ENCODE measurements at places on chromosomes 1 and 21.

- no peak for DNase-seq
Observed at GRCh38 chr1:7333620-7334019, 437.5 kb upstream of the VAMP3 start.

DNA sequence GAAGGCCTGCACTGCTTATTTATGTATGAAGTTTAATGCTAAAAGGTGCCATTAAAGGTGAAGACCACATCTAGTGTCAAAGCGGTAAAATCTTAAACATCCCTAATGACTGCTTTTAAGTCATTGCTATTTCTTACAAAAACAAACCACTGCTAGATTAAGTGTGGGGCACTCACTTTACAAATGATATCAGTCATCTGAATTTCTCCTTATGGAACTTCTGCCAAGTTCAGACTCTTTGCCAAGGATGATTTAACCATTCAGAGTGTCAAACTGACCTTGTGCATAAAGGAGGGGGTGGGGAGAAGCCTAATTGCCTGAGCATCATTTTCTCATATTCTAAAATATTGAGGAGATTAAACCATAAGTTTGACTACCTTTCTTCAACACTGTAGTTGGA, 271.5 kb downstream of the TGFB2 start:
- no peak for DNase-seq

DNA sequence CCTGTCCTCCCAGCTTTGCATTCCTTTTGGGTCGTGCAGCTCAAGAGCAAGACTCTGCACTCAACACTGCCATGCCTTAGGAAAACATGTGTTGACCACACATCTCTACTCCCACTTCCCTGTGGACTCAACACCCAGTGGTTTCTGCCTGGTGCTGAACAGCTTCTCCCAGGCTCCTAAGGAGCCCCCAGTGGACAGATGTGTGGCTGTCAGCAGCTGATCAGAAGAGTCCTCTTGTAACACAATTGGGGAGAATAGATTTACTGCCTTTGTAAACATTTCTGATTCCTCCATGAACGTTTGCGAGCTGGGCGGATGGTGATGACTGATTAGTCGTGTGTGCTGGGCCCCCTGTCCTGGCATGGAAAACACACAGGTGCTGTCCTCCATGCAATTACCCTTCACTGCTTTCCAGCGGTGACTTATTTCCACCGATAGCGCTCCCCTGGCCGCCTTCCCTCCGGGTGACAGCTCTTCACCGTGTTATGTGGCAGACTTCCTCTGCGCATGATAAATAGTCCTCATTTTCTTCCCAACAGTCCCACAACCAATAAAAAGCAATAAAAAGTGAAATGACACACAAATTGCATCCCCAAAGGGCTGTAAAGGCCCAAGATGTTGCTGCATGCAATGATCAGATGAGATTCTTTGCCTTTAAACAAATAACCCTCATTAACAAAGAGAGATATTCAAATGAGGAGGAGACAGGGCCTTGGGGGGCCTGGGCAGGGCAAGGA, 249.4 kb upstream of the AJAP1 start:
- DNase-seq: no peak

- DNase-seq: no peak
Observed at GRCh38 chr1:62417351-62417999, 19.4 kb upstream of the USP1 start.

DNA sequence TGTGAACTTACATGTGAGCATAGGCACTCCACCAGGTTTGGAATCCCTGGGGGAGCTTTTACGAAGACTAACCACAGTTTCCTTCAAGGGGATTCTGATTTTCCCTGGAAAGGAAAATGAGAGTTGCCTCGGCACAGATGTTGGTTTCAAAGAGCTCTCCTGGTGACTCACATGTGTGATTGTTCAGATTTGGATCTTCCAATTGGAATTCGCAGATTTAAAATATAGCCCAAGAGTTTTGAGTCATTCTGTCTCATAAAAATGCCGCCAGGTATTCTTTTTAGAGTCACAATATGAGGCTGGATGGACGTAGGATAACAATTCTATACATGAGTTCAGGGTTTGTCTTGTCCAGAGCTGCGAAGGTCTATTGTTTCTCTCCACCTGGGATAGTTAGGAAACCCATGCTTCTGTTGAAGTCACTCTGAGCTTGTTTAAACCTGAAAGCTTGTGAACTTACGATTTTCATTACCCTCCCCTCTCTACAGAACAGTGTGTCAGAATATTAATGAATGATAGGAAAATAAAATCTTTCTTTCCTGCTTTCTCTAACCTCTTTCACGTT, 64.9 kb downstream of the TGFB2 start:
- DNase-seq: no peak

DNA sequence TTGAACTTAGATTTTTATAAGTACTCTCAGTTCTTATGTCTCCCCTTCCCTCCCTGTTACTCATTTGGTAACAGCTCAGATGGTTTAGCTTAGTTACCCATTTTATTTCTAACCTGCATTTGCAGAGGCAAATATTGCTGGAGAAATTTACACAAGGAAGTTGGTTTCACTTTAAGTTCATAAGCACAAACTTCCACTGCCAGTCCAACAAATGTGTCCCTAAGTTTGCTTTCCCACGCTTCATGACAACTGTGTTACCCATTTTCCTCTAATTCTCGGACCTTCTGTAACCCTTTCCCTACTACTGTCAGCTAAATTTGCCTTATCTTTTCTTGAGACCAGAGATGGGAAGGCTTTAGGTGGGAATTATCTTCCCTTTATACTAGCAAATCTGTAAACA, 63.9 kb upstream of the GPR25 start:
- no peak for DNase-seq

GRCh38 chr21:36691555-36692041, 7.3 kb upstream of the SIM2 start:
- no peak for DNase-seq

GRCh38 chr1:19684677-19685076, 20.0 kb downstream of the HTR6 start:
- no peak for DNase-seq

- DNase-seq: no peak
Observed at GRCh38 chr21:39525129-39525528, 73.4 kb downstream of the SH3BGR start.

DNA sequence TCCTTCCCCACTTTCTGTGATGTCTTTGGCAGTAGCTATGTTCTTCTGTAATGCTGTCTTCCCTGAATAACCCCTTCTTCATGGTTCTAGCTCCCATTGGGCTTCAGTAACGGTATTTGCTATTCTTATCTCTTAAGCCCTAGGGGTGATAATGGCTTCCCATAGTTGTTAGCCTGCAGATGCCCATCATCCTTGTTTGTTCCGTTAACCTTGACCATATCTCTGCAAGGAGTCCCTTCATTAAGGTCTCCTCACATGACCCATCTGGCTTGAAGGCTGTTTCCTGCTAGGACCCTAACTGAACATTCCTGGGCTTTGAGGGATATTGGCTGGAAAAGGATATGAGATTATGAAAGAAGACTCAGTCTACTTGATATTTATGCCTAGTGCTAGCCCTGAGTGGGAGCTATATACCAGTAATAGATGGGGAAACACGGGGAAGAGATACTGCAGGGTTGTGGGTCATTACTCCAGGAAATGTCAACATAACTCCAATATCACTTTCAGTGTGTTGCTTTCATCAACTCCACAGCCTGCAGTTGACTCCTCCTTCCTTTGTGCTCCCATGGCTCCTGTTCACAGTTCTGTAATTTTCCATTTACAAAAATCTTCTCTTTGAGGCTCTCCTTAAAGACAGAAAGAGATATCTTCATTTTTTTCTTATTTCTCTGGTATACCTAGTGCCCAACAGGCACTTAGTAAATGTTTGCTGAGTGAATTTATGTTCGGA, 2.5 kb downstream of the MR1 start:
- no peak for DNase-seq

DNA sequence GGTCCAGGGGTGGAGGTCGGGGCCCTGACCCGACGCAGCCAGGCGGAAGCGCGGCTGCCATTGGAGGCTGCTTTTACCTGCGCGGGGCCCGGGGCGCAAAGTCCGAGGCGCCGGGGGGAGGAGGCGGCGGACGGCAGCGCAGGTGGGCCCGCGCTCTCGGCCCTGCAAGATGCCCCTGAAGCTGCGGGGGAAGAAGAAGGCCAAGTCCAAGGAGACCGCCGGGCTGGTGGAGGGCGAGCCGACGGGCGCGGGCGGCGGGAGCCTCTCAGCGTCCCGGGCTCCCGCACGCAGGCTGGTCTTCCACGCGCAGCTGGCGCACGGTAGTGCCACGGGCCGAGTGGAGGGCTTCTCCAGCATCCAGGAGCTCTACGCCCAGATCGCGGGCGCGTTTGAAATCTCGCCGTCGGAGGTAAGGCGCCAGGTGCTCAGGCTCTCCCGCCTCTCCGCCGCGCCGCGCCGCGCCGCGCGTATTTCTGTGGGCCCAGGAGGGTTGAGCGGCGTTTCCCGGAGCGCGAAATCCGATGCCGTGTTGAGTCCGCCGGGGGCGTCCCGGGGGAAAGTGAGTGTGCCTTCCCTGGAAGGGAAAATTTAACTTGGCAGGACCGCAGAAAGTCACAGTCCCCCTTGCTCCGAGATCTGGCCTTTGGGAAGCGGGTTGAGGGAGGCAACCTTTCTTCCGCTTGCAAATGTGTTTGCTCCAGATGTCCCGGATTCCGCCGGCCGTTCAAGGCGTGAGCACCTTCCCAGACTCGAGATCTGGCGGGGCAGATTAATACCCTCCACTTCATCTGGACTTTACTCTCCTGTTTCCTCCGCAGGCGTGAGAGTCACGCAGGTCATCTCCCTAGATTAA, at the start of gene GIPC2:
Gene GIPC2 (plus strand): TSS at position 41 of the 853 bp plus-strand sequence. CDS start 129 bp downstream, at position 170.
- DNase-seq: no peak

DNA sequence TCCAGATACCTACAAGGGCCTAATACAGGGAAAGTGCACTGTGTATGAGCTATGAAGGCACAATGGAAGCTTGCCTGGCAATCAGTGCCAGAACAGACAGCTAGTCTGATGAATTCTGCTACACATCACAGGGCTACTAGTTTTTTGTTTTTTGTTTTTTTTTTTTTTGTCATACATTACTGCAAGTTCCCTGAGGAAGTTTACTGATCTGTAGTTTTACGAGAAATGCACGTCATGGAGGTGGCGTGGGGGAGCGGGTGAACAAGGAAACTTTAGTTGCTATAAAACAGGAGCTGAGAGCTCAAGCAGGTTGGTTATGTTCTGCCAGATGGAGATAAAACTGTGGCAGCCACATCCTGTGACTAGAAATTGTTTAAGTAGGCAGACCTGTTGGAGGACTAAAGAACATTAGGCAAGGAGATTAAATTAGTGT, 17.7 kb downstream of the PTPRC start:
- DNase-seq: no peak

GRCh38 chr1:240582953-240583352, 29.0 kb downstream of the GREM2 start:
- DNase-seq: no peak

GRCh38 chr1:107058245-107059032, 2.0 kb downstream of the PRMT6 start:
- DNase-seq: no peak

DNA sequence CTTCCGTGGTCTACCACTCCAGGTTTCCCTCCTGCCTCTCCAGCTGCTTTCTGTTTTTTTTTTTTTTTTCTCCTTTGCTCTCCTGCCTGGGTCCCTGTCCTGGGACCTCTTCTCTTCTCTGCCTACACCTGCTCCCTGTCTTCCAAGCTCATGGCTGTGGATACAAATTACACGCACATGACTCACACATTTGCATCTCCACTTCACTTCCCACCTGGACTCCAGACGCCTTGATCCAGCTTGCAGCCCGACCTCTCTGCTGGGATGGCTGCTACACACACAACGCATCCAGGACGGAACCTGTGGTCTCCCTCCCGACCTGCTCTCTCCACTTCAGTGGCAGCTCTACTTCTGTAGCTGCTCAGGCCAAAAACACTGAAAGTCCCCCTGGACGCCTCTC, 44.4 kb upstream of the B3GALT5 start:
- no peak for DNase-seq

DNA sequence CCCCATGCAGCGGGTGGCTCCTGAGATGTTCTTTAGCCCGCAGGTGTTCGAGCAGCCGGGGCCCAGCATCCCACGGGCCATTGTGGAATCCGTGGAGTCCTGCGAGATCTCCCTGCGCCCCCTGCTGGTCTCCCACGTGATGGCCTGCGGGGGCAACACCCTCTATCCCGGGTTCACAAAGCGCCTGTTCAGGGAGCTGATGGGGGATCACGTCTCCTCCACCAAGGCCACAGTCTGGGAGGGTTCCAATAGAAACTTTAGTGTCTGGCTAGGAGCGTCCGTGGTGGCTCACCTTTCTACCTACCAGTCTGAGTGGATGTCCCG, 71.0 kb downstream of the ACTL8 start:
- DNase-seq: no peak

DNA sequence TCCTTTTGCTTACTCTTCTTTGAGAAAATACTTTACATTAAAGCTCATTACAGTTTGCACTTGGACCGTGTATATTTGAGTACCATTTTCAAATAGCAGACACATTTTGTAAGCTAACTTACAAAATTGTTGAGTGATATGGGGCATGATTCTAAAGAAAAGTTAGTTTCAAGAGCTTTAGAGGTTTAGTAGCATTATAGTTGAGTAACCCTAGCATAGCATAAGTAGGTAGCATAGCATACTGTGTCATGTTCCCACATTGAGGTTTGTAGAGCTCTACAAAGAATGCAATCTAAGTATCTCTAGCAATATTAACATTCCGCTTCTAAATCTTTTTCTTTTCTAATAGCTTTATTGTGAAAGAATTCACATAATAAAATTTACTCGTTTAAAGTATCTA, 92.0 kb downstream of the ITSN1 start:
- peak; percentile 19 for DNase-seq

DNA sequence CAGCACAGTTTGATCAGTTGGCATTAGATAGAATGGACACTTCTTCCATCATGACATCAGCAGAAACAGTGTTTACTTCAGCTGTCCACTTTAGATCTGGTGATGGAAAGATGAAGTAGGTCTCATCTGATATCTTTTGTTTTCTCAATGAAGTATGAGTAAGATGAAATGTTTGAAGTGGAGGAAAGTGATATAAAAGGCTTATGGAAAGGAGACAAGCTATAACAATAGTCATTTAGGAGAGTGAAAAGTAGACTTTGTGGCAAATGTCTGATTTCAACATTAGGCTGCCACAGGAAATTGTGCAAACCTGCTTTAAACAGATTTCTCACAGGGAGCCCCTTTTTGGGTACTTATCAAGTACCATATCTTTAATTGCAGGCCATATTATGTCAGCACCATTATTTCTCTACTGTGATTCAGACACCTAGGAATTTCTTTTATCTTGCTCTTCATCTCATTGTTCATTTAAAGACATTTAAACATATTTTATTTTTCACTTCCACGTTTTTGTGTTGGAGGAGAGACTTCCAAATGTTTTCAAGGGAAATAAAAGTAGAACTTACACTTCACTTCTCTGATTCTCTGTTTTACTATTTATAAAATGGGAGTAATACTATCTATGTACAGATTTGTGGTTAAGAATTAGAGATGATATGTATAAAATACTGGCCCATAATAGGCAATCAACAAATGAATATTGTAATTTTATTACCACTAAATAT, 18.1 kb downstream of the PDC start:
- DNase-seq: no peak
